ENCODE measurements at places on chromosomes 7 and 10. TPM values are rescaled to one million over a fixed set of nuclear protein-coding genes. Genes with fewer than 3 reads are reported as not detected.
A peak's percentile ranks its signal among the peaks of the same experiment; 100 is the strongest.

Gene VSIR
- total RNA-seq = 91.1 TPM

GRCh38 chr7:119708891-119709290, 564.1 kb upstream of the KCND2 start:
- no peaks in the 10 kb centered on the region for H3K36me3 ChIP-seq
- H3K27ac ChIP-seq = no peak overlapping the region
- no peak for DNase-seq
- H3K27me3 ChIP-seq = no peaks in the 10 kb centered on the region
- no peaks in the 10 kb centered on the region for H3K4me1 ChIP-seq

Gene NUDT13
- total RNA-seq = 3.5 TPM

DNA sequence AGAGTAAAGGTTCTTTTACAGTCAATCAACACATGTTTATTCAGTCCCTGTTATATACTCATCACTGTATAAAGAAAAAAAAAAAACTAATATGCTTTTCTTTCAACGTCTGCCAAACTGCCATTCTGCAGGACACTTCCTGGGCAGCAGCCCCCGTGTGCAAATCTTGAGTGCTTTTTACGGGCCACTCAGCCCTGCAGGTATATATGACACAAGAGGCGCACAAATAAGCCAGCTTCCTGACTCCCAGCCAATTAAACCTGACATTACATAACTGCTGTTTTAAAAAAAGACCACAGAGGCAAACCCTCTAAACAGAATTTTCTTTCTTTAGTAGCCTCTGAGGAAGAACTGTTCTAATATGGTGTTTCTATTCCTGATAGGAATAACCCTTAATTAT, 263.0 kb upstream of the NEBL start:
- no peaks in the 10 kb centered on the region for H3K4me1 ChIP-seq
- DNase-seq = no peak
- H3K4me3 ChIP-seq = no peak overlapping the region
- H3K36me3 ChIP-seq = no peaks in the 10 kb centered on the region
- H3K27ac ChIP-seq = no peak overlapping the region

Gene PLXDC2
- 3.4 TPM for total RNA-seq

DNA sequence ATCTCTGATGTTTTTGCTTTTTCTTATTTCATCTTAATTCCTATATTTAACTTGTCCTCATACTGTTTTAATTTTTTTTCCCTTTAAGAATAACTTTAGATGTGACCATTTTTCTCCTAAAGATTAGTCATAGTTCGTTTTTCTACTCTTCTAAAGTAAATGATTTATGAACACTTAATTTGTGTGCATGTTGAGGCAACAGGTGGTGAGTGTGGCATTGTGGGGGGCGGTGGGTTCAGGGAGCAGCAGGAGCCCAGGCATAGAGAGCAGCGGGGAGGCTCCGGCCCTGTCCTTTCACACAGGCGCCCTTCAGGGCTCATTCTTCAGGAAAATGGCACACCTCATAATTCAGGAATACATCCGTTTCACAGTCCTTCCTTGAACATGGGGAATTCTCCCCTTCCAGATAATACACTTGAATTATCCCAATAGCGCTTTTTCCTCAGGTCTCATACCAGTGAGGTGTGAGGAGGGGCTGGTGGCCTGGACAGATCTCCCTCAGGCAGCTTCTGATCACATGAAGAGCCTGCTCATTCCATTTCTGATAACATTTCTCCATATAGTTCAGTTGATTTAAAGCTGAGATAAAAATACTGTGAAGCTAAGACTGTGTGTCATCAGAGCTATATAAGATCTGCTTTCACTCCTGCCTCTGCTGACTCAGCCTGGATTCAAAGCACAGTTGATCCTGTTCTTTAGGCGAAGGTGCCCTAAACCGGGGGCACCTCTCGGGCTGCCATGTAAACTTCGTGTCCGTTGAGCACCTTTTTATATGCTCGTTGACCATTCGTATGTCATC, 40.2 kb downstream of the CUL1 start:
- H3K27me3 ChIP-seq = no peaks in the 10 kb centered on the region
- H3K4me1 ChIP-seq = no peaks in the 10 kb centered on the region
- H3K36me3 ChIP-seq = peaks cover 67% of the 10 kb centered on the region
- no peak overlapping the region for H3K27ac ChIP-seq
- no peak for DNase-seq

GRCh38 chr10:26438534-26439341, 597 bp downstream of the APBB1IP start:
- H3K36me3 ChIP-seq = no peaks in the 10 kb centered on the region
- H3K27ac ChIP-seq = peak overlapping the region; percentile 91
- peak; percentile 78 for DNase-seq
- H3K4me1 ChIP-seq = peaks cover 16% of the 10 kb centered on the region
- no peaks in the 10 kb centered on the region for H3K27me3 ChIP-seq

DNA sequence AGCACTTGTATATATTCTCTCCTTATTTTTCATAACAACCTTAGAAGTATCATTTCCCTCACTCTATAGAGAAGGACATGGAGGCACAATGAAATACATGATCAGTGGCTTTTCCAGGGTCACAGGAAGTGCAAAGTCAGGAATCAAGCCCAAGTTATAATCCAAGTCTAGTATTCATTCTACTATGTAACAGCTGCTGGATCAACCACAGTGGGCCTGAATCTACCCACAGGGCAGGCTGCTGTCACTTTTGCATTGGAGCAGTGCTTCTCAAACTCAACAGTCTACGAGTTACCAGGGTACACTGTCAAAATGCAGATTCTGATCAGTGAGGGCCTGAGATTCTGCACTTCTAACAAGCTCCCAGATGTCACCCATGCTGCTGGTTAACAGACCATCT, 18.3 kb downstream of the ZDHHC16 start:
- no peaks in the 10 kb centered on the region for H3K4me1 ChIP-seq
- DNase-seq = no peak
- H3K4me3 ChIP-seq = no peak overlapping the region

Gene GIMAP8
- 13.8 TPM for total RNA-seq

Gene ZP3
- 6.2 TPM for total RNA-seq

DNA sequence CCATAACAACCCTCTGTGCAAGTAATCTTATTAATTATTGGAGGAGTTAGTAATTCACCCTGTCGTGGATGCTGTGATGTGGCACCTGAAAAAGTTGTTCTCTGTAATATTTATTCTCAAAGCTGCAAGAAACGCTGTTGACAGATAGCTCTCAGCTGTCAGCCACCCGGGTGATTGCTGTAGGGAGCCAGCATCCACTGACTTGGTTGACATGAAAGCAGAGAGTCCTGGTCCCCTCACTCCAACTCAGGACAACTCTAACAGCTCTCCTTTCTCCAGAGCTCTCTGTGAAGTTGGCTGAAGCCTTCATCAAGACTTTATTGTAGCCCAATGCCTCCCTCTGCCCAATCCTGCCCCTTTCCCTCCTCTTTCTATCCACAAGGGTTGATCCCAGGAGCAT, 98.0 kb downstream of the FAM107B start:
- DNase-seq = no peak
- no peak overlapping the region for H3K4me3 ChIP-seq
- no peak overlapping the region for H3K27ac ChIP-seq
- no peaks in the 10 kb centered on the region for H3K36me3 ChIP-seq
- no peaks in the 10 kb centered on the region for H3K27me3 ChIP-seq

Gene HMX3
- not detected for total RNA-seq

- H3K4me3 ChIP-seq = no peak overlapping the region
- no peak for DNase-seq
- no peak overlapping the region for H3K27ac ChIP-seq
- H3K27me3 ChIP-seq = no peaks in the 10 kb centered on the region
- no peaks in the 10 kb centered on the region for H3K4me1 ChIP-seq
Measured at GRCh38 chr10:84563355-84563754, 235.0 kb downstream of the CCSER2 start.

DNA sequence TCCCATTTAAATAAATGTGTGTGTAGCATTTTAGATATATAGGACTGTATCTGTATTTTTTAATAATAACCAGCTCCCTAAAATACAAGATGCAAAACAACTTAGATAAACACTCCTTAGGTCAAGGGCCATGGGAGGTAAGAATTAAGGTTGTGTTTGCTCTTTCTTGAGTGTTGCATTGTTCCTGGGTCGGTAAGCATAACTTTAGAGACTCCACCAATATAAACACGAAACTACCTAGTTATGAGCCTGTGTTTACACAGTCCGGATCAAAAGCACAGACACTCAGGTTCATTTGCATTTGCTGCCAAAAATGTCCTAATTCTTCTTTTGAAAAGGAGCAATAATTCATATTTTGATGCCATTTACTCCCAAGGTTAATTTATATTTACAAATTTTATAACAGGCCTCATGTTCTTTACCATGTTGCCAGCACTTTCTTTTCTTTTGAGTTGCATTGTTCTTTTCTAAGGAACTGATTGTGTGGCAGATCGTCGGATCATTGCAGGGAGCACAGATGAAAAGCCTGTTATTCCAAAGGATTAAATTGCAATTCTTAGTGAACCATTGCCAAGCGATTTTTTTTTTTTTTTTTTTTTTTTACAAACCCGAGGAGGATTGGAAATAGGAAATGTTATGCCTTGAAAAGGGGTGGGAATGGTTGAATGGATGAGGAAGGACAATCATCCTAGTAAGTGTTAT, 45.8 kb upstream of the GLCCI1 start:
- no peak for DNase-seq
- H3K36me3 ChIP-seq = no peaks in the 10 kb centered on the region
- no peak overlapping the region for H3K4me3 ChIP-seq
- H3K27me3 ChIP-seq = no peaks in the 10 kb centered on the region
- no peak overlapping the region for H3K27ac ChIP-seq

- no peak overlapping the region for H3K27ac ChIP-seq
- H3K36me3 ChIP-seq = no peaks in the 10 kb centered on the region
Measured at GRCh38 chr10:124509880-124510632, 48.4 kb downstream of the LHPP start.

- peak overlapping the region; percentile 60 for H3K4me3 ChIP-seq
- H3K36me3 ChIP-seq = no peaks in the 10 kb centered on the region
- peaks cover 26% of the 10 kb centered on the region for H3K4me1 ChIP-seq
Measured at GRCh38 chr10:132447446-132448247, 50.6 kb downstream of the PWWP2B start.

GRCh38 chr7:4486907-4487306, 195.2 kb upstream of the FOXK1 start:
- H3K4me1 ChIP-seq = no peaks in the 10 kb centered on the region
- no peaks in the 10 kb centered on the region for H3K36me3 ChIP-seq
- H3K27ac ChIP-seq = no peak overlapping the region
- no peaks in the 10 kb centered on the region for H3K27me3 ChIP-seq
